ENCODE measurements at places on chromosomes 16 and 17.

- DNase-seq: no peak
Observed at GRCh38 chr17:9922012-9922848, 17.2 kb upstream of the RCVRN start.

DNA sequence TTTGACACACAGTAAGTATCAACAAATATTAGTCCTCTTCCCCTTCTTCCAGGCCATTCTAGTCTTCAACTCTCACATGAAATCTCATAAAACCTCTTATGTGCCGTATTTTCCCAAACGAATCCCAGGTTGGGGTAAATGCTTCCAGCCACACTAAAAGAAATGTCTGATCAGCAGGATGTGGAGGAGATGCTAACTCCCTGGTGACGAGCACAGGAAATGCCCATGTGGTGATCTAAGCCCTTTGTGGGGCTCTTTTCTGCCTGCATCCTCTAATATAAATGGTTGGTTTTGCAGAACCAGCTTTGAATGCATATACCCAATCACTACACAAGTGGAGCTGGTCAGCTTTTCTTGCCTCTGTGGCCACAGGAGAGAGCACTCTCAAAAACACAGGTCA, 498.2 kb upstream of the ERCC4 start:
- peak; percentile 18 for DNase-seq

DNA sequence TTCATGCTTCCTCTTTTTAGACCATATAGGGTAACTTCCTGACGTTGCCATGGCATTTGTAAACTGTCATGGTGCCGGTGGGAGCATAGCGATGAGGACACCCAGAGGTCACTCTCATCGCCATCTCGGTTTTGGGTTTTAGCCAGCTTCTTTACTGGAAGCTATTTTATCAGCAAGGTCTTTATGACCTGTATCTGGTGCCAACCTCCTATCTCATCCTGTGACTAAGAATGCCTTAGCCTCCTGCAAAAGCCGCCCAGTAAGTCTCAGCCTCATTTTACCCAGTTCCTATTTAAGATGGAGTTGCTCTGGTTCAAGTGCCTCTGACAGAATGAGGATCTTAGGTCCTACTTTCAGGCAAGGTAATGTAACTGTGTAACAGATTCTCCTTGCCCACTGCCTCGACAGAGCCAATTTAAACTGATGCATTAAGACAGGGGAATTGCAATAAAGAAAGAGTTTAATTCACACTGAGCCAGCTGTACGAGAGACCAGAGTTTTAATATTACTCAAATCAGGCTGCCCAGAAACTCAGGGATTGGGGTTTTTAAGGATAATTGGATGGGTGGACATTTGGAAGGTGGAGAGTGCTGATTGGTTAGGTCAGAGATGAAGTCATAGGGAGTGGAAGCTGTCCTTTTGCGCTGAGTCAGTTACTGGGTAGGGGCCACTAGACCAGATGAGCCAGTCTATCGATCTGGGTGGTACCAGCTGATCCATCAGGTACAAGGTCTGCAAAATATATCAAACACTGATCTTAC, 59.9 kb upstream of the ATF7IP2 start:
- no peak for DNase-seq

GRCh38 chr16:51839727-51840462, 688.8 kb upstream of the SALL1 start:
- DNase-seq: peak; percentile 80

- DNase-seq: no peak
Observed at GRCh38 chr16:65947951-65948350, 418.5 kb upstream of the CDH5 start.

DNA sequence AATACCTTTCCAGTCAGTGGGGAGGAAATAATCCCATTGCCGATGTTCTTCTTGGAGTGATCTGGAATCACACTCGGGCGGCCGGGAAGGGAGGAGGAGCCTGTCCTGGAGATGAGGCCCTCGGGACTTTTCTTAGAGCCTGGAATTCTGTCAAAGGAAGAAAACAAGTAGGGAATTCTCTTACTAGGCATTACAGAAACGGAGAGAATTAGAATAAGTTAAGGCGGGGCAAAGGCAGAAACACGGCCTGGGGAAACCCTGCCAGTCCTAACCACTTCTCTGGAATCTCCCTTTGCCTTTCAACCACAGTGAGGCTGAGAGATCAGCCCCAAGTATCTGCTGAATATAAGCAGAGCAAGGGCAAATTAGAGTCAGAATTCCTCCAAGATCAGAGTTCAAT, 27.8 kb downstream of the USP36 start:
- DNase-seq: no peak

DNA sequence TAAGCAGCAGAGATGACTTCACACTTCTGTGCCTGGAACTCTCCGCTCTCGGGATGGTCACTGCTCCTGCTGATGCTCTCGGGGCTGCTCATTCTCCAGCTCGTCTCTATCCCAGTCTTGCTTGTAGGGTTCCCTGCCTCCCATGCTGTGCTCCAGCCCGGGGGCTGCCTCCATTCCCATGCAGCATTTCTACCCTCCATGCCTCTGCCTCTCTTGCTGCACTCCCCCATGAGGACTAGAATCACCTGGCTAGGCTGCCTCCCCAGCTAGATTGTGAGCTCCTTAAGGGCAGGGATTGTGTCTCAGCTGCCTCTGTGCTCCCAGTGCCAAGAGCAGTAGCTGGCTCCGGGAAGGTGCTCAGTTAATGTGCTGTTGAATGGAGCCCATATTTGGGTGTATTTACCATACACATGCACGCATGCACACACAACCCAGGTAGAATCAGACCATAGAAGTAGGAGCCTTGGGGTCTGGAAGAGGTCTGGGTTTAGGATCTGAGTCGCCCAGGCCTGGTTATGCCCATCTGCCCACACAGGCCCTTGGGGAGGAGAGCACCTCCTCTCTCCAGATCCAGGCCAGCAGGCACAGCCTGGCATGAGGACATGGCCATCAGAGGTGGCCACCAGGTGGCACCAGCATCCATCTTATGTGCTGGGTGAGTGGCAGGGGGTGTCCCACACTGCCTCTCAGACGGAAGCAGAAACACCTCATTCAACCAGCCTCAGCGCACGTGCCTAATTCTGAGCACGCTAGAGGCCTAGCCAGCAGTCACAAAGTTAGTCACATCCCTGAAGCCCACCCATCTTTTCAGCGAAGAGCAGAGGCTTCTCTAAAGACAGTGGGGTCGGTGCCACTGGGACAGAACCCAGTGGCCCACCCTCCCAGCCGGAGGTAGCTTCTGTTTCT, 9.3 kb downstream of the GIT1 start:
- DNase-seq: peak; percentile 87

- no peak for DNase-seq
Observed at GRCh38 chr16:24052329-24053098, 203.6 kb upstream of the CACNG3 start.

GRCh38 chr16:3057181-3058138, 8.0 kb upstream of the IL32 start:
- no peak for DNase-seq

All from ELR (cell line).